Kidney capillary endothelial cell (primary cell): ENCODE measurements at places on chromosomes 11 and 22.
A peak's percentile ranks its signal among the peaks of the same experiment; 100 is the strongest.

- no peak for DNase-seq
Observed at GRCh38 chr11:56637500-56637899, 4.7 kb downstream of the OR5AP2 start.

DNA sequence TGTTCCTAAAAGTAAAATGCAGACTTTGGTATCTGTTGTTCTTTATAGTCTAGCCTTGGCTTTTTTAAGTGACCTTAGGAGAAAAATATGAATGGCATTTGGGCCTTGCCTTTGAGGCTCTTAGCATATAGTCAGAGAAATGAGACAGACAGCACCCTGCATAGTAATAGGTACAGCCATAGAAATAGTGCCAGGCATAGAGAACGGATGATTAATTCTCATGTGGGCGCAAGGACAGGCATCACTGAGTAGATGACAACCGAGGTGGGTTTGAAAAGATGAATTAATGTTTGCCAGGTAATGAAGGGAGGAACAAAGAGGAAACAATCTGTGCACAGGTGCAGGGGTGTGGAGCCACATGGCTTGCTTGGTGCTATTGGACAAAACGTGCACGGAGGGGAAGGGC lies 90.5 kb downstream of the BMAL1 start:
- no peak for DNase-seq

GRCh38 chr22:29443861-29444792 lies 5.7 kb downstream of the RFPL1 start:
- DNase-seq: no peak

GRCh38 chr22:25824828-25825423 lies 82.9 kb downstream of the MYO18B start:
- no peak for DNase-seq

DNA sequence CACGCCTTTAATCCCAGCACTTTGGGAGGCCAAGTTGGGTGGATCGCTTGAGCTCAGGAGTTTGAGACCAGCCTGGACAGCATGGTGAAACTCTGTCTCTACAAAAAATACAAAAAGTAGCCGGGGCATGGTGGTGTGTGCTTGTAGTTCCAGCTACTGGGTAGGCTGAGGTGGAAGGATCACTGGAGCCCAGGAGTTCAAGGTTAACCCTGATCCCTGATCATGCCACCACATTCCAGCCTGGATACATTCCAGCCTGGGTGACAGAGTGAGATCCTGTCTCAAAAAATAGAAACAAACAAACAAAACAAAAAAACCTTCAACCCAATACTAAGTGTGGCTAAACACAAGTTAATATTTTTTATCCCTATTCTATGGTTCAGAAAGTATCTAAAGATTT lies 66.4 kb upstream of the CLNS1A start:
- DNase-seq: no peak

DNA sequence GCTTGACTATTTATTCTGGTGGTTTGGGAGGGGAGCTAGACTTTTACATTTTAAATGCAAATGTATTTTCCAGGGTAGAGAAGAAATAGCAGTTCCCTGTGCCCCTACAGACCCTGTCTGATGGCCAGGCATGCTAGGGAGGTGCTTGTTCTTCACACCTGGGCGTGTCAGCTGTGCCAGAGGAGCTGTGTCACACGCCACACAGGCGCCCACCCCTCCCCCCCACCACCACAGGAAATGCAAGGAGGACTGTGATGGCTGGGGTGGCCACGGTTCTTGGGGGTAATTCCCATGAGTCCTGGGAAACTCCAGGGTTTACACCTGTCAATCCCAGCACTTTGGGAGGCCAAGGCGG lies 82.2 kb downstream of the FLI1 start:
- no peak for DNase-seq

DNA sequence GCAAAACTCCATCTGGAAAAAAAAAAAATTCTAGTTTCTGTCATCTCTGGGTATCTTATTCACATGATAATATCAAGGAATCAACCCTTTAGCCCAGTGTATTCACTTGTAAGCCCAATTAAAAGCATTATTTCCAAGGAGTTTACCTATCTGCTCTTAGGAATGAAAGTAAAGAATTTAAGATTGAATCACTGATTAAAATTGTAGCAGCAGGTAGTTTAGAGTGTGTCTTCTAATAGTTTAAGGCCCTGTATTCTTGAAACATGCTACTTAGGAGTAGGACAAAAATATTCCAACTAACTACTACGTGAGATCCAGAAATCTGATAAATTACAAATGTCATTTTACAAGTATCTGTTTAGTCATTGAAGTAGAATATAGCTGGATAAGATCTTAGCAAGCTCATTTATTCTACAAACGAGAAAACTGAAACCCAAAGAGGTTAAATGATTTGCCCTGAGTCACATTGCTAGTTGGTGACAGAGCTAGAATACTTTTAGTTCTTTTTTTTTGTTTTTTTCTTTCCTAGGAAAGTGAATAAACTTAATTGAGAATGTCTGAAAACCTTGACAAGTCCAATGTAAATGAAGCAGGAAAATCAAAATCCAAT lies 4.0 kb downstream of the TCP11L1 start:
- no peak for DNase-seq

GRCh38 chr11:127675581-127675980 lies 675.0 kb upstream of the KIRREL3 start:
- DNase-seq: no peak

GRCh38 chr22:46851311-46851710 lies 88.9 kb downstream of the TBC1D22A start:
- no peak for DNase-seq

DNA sequence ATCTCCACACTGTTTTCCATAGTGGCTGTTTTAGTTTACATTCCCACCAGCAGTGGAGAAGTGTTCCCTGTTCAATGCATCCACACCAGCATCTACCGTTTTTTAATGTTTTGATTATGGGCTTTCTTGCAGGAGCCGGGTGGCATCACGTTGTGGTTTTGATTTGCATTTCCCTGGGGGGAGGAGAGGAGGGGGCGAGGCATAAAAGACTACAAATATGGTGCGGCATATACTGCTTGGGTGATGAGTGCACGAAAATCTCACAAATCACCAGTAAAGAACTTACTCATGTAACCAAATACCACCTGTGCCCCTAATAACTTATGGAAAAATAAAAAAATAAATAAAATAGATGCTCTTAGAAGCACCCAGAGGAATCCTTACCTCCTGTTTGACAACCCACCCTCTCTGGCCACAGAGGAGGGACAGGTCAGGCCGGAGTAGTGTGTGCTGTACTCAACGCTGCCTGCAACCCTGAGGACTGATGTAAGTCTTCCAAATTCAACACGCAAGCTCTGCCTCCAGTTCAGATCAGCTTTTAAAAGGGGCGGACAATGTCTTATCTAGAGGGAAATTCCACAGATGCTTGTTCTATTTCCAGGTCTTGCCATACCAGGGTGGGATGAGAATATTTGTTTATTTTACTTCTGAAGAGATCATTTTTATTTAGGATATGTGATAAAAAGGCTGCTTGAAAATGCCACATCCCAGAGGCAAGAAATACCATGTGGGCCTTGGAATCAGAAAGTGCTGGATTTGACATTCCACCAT lies 329.6 kb upstream of the B3GAT1 start:
- no peak for DNase-seq

DNA sequence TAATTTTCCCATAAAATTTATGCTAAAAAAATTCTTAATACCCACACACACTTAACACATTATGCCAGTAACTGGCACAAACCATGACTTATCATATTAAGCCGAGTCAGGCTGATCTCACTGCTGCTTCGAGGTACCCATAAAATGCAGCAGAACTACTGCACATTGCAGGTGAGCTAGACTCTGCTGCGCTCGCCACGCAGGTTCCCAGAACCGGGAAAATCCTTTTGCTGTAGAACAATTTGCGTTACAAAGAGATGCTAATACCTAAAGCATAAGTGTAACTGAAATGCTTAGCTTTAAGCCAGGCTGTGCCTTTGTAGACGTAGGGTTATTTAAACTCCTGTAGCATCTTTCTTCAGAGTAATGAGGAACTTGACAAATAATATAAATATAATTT lies 200.3 kb downstream of the MSANTD4 start:
- DNase-seq: no peak

DNA sequence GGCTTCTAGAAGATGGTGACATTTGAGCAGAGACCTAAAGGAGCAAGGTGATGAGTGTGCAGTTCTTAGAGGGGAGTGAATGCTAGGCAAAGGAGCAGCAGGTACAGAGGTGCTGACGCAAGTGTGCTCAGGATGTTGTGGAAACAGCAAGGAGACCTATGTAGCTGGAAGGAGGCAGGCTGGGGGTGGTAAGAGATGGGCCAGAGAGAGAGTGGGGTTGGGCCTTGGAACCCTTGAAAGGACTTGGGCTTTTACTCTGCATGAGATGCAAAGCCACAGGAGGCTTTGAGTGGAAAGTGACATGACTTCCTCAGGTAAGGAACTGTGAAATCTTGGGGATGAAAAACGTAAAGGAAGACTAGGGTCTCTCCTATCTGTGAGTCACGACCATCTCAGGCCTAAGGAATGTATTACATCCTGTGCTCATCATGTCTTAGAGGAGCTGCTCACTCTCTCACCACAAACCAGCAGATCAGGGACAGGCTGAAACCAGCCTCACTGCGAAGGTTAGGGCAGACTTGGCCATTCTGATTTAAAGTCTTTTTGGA lies 65.4 kb downstream of the MICAL2 start:
- peak; percentile 86 for DNase-seq

DNA sequence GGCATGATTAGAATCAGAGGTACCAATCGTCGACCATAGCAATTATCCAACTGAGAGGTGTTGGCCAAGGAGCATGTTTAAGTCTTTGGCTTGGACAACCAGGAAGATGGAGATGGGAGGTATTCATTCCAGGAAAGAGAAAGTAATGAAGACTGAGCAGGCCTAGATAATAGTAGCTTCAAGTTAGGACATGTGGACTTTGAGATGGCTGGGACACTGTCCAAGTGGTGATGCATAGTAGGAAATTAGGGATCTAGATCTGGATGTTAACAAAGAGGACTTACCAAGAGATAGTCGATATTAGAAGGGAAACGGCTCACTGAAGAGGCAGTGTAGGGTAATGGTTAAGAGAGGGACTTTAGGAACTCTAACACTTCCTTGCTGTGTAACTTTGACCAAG lies 266.7 kb downstream of the FAM76B start:
- no peak for DNase-seq
